ENCODE measurements at places on chromosomes 4 and X.

- no peak for DNase-seq
These were observed 58.4 kb upstream of the NEIL3 start for GRCh38 chr4:177251237-177251636.

GRCh38 chr4:77009511-77010115 is 60.1 kb downstream of the SEPTIN11 start:
- no peak for DNase-seq

GRCh38 chrX:15675490-15675921 is 10.9 kb upstream of the CLTRN start:
- DNase-seq, result no peak

GRCh38 chrX:41732260-41732659 is 8.3 kb downstream of the GPR82 start:
- DNase-seq, result no peak

- DNase-seq, result no peak
These were observed 58.0 kb upstream of the ZC4H2 start for GRCh38 chrX:65034292-65034667.

- DNase-seq, result no peak
These were observed 33.0 kb downstream of the NAT8L start for GRCh38 chr4:2091990-2092668.

DNA sequence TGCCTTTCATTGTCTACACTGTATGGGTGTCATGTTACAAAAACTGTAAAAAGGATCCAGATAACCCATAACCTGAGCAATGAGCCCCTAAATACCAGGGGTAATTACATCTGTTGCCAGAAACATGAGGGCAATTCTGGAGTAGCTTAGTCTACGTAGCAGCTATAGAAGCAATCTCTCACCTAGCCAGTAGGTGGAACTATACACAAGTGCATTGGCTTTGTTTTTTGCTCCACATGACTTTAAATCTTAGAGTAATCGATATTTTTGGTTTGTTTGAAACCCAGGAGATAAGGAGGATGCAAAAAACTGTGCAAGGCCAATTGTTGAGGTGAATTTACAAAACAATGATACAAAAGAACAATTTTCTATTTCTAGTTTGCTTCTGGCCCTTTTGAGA is 57.5 kb downstream of the GPR82 start:
- DNase-seq, result no peak

- no peak for DNase-seq
These were observed 16.7 kb downstream of the IL21 start for GRCh38 chr4:122604146-122604545.

- no peak for DNase-seq
These were observed 2.0 kb upstream of the ABCB7 start for GRCh38 chrX:75158054-75158453.

DNA sequence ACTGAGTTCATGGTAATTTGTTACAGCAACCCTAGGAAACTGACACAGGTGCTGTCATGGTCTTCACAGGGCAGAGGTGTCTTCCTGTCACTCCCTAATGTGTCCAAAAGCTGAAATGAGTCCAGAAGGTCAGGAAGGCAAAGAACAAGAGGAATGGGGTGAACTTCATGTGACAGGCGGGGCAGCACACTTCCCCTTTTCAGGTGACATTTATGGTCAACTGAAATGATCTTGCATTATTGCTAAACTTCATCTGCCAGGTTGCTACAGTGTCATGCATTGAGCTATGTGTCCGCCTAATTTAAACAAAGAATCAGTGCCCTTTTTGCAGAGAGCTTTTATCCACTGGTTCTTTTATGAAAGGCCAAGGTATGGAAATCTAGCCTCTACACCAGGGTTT is 15.9 kb upstream of the CCDC149 start:
- DNase-seq, result no peak

GRCh38 chr4:40987151-40987550 is 227.2 kb downstream of the APBB2 start:
- DNase-seq, result no peak

DNA sequence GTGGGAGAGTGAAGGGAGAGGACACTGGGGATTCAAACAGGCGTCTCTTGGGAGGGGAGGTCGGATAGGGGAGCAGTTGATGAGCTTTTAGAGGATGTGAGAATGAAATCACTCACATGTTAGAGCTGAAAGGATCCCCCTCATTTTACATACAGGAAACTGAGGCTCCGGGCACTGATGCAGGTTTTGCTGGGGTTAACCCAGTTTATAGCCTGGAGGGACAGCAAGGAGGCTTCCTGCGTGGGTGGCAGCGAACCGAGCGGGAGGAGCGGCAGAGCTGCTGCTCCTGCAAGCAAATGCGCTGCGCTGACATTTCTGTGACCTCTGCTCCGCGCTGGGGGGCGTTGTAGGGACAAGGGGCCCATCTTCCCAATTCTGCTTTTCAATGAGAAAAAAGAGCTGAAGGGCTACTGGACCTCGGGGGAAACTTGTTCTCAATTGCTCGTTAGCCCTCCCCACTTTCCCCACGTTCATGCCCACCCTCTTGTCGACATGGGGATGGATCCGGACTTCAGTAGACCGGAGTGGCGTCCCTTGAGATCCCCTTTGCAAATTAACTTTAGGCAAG is 1.2 kb upstream of the NEUROG2 start:
- no peak for DNase-seq

DNA sequence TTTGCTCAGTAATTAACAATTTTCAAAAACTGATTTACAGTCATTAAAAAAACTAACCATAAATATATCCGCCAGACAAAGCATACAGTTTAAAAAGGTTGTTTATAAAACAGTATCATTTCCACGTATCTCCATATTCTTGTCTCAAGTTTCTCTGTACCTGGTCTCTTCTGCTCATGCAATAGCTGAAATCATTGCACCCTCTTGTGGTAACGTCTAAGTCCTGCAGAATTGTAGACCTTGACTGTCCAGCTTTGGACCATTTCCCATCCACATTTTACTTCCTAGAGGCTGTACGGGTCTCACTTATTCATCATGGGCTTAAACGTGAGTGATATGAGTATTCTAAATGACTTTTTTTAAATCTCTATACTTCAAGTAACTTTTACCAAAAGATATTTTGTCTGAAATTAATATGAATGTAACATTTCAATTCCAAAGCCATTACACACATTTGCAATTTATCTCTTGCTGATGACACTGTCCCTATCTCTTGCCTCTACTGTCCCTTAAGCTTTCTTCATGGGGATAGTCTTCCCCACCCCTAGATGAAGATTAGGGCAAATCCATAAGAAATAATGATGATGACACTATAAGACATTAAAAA is 118.5 kb downstream of the BTC start:
- no peak for DNase-seq

GRCh38 chr4:9875516-9875915 is 94.1 kb downstream of the DRD5 start:
- no peak for DNase-seq

DNA sequence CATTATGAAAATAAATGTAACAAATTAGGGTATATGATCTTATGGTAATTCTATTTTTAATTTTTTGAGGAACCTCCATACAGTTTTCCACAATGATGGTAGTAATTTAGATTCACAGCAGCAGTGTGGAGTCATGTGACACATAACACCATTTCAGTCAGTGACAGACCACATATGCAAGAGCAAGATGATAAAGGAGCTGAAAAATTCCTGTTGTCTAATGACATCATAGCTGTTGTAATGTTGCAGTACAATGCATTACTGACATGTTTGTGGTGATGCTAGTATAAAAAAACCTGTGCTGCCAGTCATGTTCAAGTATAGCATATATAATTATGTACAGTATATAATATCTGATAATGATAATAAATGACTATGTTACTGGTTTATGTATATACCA is 28.5 kb downstream of the EMCN start:
- no peak for DNase-seq

DNA sequence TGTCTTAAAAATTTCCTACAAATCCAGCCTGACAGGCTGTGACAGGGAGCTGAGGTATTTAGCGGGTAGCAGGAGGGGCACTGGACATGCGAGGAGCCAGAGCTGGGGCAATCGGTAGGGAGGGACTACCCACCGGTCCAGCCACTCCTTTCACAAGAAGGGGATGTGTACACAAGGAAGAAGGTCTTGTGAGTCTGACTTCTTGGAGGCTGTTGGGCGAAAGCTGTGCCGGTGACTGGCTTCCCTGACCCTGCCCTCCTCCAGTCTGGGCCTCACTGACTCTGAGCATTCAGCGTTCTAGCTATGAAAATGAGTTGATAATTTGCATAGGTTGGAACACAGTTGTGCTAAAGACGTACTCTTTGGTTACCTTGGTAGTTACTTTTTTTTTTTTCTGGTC is 12.7 kb upstream of the CXCL8 start:
- DNase-seq, result no peak

DNA sequence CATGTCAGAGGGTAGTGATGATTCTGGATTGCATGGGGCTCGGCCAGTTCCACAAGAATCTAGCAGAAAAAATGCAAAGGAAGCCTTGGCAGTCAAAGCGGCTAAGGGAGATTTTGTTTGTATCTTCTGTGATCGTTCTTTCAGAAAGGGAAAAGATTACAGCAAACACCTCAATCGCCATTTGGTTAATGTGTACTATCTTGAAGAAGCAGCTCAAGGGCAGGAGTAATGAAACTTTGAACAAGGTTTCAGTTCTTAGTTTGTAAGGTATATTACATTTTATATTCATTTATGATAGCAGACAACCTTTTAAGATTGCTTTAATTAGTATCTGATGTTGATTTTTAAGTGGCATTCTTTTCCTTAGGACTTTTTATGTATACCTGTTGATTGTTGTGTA is 24.2 kb downstream of the REST start:
- no peak for DNase-seq

GRCh38 chrX:87805829-87806490 is 288.4 kb downstream of the KLHL4 start:
- DNase-seq, result no peak

DNA sequence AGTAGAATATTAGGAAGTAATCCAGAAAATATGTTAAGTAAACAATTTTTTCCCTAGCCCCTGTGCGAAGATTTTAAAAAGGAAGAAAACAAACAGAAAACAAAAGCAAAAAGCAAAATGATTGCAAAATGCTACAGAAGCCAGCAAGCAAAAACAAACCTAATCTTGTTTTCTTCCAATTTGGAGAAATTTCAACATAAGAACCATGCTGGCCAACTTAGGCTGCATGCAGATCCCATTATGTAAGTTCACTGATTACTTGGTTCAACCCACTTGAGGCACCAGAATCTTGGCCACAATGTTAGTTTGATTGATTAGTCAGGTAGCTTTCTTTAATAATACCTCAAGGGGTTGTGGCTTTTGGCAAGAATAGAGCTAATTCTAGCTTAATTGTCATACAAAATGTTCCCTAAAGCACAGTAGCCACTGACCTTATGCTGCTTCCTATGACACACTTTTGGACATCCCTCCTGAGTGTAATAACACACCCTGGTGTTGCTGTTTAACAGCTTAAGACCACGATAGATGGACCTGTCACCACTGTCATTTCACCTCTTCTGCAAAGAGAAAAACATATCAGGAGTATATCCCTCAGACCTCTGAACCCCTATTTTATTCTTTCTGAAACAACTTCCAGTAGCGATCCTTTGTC is 2342.1 kb downstream of the PCDH7 start:
- DNase-seq, result no peak

DNA sequence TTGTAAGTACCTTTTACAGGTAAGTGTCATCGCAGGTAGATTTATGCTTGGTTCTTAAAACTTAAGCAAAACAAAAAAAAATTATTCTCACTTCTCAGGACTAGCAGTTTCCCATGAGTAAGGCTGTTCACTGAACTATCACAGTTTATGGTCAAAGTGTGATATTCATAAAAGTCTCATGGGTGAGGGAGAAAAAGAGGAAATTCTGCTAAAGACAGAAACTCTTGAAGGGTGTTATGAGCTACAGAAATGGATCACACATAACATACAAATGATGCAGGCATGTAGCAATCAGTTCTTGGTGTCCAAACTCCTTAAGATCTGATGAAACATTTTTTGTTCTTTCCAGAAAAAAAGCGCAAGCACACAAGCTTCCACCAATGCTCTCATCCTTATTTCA is 8.5 kb downstream of the RAB9A start:
- no peak for DNase-seq

- DNase-seq, result no peak
These were observed 27.2 kb upstream of the SLC25A4 start for GRCh38 chr4:185115827-185116232.

DNA sequence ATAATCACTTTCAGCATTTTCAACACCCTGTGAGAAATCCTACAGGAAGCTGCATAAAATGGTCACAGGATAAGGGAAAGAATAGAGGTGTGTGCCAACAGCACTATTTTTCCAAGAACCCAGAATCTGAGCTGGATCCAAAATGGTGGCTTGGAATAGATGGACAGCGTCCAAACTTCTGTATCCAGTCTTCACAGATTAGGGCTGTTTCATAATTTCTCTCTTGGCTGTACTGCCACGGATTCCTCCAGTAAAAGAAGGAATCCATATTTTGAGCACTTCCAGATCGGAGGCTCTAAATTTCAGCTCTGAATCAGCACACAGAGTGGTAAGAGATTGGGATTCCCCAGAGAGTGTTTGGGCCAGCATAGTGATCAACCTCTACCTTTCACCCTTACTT is 12.2 kb downstream of the MAOB start:
- no peak for DNase-seq

- no peak for DNase-seq
These were observed 156.5 kb upstream of the ARHGAP24 start for GRCh38 chr4:85318415-85318814.

GRCh38 chr4:128288689-128289106 is 1.1 kb upstream of the PGRMC2 start:
- DNase-seq, result no peak

- no peak for DNase-seq
These were observed 449.1 kb upstream of the SMIM31 start for GRCh38 chr4:164304861-164305260.

DNA sequence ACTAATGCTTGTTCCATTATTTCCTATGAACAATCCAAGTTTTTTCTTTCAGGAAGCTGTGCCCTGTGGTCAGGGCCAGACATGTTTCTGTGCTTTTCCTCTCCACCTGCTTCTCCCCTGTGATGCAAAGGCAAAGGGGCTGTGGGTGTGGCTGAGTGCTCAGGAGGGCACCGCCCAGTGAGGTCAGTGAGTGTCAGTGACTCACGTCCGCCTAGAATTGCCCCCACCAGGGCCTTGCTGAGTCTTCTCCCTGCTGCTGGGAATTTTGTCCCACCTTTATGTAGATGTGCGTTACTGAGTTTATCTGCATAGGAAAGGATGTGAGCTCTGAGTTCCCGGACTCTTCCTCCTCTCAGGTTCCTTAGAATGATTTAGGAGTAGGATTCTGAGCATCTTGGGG is 283.2 kb downstream of the DCHS2 start:
- no peak for DNase-seq

- no peak for DNase-seq
These were observed 42.1 kb downstream of the RBPJ start for GRCh38 chr4:26362745-26363439.

GRCh38 chr4:133759428-133759827 is 442.2 kb downstream of the PABPC4L start:
- no peak for DNase-seq

- DNase-seq, result no peak
These were observed 266.6 kb upstream of the TAPT1 start for GRCh38 chr4:16492872-16493271.

DNA sequence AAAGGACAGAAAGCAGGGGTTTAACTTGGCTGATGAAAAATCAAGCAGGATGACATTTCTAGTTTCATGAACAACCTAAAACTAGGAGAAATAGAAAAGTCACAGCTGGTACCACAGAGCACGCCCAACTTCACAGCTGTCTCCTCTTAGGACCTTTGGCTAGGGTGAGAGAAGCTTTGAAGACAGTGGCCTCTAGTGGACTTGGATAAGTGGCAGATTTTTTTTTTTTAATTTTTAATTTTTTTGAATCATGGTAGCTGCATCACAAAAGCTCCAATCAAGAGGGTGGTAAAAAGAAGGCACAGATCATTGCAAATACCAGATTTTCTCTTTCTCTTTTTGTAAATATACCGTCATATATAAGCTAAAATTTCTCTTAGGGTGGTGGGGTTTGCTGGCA is 20.2 kb upstream of the MAP3K15 start:
- DNase-seq, result no peak
